ENCODE measurements at places on chromosomes 3 and 15.

DNA sequence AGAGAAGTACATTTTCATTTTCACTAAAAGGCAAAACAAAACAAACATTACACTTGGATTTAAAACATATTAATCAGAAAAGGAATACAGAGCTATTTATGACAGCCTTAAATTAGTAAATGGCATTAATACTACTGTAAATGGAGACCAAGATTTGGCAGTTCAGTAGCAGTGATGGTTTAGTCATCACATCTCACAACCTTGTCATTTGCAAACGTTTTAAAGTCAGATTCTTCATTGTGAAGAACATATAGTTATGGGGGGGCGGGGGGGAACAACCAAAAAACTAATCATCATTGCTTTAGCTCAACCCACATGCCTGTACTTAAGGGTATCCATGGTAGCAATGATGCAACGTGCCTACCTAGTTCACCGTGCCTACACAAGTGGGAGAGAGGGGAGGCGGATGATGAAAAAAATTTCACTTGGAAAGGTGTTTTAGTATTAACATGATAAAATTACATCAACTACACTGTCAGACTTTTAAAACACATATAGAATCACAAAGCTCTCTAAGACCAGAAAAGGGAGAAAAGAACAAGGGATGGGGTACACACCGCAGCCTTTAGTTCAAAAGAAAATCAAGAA lies 40.1 kb downstream of the DLG1 start:
- no peak for DNase-seq

GRCh38 chr15:58521293-58521991 lies 89.7 kb downstream of the LIPC start:
- no peak for DNase-seq

- DNase-seq, result peak; percentile 13
Measured at GRCh38 chr3:128486681-128487537, 6.1 kb downstream of the GATA2 start.

GRCh38 chr15:77021803-77022381 lies 27.0 kb downstream of the PSTPIP1 start:
- no peak for DNase-seq

- no peak for DNase-seq
Measured at GRCh38 chr3:182438398-182438797, 354.9 kb upstream of the ATP11B start.

DNA sequence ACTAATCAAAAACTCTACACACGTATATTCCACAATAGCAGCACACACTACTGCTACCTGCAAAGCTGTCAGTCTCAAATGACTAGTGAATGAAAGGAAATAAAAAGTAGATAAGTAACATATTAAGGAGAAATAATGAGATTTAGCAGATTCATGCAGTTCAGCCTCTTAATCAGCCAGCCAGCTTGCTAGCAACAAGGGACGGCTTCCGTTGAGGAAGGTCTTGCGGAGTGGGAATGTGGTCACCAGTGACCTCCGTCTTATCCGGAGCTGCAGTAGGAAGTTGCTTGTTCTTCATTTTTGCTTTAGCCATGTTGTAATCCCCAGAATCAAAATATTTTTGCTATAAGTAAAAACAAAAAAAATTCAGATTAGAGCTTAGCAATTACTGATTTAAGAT lies 17.1 kb downstream of the ARPP19 start:
- DNase-seq, result no peak

- DNase-seq, result no peak
Measured at GRCh38 chr3:15521573-15521965, at the start of gene COLQ. TSS of gene COLQ (minus strand) at chr3:15521706. CDS start at chr3:15521625, 81 bp downstream.

GRCh38 chr3:193190146-193190786 lies 50.8 kb upstream of the PLAAT1 start:
- DNase-seq, result peak; percentile 96

- DNase-seq, result no peak
Measured at GRCh38 chr3:186882150-186882524, 39.6 kb downstream of the ADIPOQ start.

DNA sequence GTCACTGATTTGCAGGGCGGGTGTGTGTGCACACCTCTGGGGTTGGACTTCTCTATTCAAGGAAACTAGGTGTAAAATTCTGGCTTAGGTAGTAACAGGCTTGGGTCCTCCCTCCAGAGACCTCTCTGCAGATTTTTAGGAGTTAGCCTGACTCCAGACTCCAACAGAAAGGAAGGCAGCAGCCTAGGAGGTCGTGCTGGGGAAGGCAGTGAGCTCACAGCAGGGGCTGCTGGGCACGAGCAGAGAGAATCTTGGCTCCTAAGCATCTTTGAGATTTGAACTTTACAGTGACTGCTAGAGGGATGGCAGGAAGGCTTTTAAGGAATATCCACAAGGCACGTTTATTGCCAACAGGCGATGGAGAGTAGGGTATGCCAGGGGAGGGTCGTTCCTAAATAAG lies 612.6 kb downstream of the FOXP1 start:
- DNase-seq, result no peak

GRCh38 chr15:40875991-40876730 lies 2.1 kb upstream of the RHOV start:
- no peak for DNase-seq

DNA sequence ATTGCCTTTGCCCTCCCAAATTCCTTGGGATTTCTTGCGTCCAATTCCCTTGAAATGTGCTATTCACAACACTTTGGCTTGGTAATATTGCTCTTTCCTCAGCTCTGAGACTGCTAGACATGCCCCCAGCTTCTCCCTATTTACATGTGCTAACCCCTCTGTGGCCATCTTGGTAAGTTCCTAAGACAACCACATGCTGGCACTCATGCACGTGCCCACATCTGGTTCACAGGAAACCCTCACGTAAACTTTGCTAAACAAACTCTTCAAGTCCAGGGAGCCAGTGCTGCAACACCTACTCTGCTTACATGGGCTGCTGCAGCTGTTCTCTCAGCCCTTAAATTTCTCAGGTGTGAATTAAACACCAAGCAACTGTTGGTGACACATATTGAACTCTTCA lies 121.8 kb downstream of the ADAMTSL3 start:
- no peak for DNase-seq

GRCh38 chr3:102125994-102126368 lies 276.7 kb downstream of the NFKBIZ start:
- no peak for DNase-seq

DNA sequence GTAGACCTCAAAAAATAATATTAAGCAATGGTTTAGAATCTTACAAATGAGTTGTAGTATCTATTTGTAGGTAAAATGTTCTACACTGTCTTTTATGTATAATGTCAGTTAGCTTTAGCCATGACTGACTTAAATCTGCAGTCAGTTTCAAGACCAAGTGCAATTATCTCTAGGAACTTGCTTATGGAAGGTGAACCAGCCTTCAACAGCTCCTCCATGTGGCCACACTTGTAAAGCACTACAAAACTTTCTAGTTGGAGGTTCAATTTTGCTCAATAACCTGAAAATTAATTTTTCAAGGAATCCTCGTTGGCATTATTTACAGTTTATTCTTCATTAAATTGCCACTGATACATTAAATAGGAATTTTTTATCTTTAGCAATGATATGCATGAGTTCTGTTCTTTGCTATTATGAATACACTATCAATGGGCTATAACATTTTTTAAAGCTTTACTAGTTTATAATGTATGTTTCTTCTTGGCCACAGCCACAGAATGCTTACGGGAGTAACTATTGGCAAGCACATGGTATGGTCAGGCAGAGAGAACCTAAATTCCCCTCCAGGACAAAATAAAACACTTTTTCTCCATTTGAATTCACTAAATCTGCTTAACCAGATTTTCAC lies 315.3 kb upstream of the UBE2E2 start:
- DNase-seq, result no peak

DNA sequence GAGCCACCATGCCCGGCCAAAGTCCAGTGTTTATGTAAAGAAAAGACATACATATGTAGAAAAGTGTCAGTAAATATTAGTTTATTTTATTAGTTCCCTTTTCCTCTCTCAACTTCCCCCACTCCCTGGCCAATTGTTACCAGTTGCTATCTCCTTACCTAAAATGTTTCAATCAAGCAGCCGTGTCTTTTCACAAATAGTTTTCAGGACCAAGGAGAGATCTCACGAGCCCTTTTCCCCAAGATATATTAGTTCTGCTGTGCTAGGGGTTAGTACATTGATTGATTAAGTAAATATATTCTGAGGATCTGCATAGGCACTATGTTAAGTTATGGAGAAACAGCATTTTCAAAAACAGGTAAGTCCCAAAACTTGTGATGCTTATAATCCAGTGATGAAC lies 87.4 kb downstream of the ZIC4 start:
- no peak for DNase-seq
